ENCODE measurements at places on chromosomes 7 and 10.
A peak's percentile ranks its signal among the peaks of the same experiment; 100 is the strongest.

DNA sequence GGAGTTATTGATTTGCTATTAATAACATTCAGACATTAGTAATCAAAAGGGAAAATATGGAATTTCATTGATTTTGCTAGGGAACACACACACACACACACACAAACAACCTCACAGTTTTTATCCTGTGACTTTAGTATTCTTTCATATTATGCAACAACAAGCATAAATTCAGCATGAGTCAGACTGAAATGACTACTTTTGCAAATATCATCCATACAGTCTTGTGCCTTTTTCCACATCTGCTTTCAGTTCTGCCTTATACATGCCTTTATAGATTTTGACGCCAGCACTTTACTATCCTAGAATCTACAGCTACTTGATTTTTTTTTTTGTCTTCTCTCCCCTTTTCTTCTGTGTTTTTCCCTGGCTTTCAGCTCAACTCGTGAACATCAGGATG lies 975.8 kb upstream of the LRRTM3 start:
- DNase-seq: no peak

DNA sequence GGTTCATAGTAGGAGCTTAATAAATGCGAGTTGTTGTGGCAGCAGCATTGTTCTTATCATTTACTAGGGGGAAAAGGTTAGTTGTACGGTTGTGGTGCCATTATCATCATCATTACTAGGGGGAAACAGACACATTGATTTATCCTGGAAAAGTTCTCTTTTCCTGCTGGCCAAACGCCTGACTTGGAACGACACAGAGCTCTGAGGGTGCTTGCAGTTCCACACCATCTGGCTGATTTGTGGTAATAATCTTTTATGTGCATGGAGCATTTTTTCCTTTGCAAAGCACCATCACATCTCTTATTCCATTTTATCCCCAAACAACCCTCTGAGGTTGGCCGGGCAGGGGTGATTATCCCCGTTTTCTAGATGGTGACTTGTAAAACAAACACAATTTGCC lies 219.4 kb downstream of the BUB3 start:
- DNase-seq: no peak

DNA sequence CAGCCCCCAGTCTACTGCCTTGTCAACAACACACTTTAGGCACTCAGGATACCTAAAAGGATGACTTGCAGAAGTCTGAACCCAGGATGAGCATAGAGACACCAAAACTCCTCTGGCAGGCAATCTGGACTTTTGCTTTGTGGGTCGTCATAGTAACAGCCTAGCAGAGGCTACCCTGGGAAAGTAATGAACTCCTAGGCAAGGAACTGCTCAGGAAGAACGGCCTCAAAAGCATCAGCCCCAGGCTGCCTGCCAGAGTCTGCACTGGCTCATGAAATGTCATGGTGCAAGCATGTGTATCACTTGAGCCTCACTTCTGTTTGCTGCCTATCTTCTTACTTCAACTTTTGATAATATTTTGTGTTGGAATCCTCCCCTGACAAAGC lies 715.1 kb downstream of the GRID1 start:
- DNase-seq: peak; percentile 8

- DNase-seq: no peak
Observed at GRCh38 chr10:88228130-88228529, 355.0 kb downstream of the RNLS start.

DNA sequence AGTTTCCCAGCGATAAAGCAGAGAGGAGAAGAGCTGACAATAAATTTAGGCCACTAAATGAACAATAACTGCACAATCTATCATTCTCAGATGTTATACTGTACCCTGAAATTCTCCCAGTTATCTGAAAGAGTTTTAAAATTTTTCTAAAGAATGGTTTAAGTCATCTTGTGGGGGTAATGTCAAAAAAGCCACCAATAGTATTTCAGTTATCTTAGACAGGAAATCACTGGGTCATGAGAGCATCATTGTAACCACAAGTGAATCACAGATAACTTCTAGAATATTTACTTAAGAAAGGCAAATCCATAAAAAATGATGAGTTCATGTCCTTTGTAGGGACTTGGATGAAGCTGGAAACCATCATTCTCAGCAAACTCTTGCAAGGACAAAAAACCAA lies 147.1 kb downstream of the DNAJB9 start:
- DNase-seq: no peak

DNA sequence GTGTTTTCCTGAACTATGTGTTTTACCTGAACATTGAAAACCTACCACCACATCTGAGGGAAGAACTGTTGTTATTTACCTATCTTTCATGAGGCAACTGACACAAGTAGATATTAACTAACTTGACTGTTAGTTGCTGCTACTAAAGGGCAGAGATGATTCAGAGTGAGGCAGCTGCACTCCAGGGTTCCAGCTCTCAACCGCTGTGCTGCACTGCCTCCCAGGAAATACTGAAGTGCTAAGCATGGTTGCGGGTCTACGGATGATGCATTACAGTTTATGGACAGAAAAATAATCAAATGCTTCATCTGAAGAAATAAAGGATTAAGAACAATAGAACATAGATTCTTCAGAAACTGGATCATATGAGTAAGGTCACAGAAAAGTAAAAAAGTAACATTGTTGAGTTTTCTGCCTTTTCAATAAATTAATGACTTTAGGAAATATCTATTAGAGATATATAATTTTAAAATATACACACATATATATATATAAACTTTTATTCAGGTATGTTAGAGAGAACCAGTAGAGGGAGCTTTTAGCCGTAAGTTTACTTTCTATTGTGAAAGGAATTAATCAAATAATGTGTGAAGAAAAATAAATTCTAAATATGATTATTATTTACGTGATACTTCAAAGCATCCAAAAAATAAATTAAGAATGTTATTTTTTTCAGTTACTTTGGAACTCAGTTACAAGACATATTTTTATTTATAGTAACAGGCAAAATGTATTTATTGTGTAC lies 620.0 kb downstream of the CNTNAP2 start:
- DNase-seq: no peak

- DNase-seq: no peak
Observed at GRCh38 chr7:77797734-77798393, 370 bp downstream of the TMEM60 start.

Measured in NCI-H446 treated with DMSO at 0.1 percent for 48 hours (cell line).